ENCODE measurements at places on chromosomes 6 and 20. TPM values are rescaled to one million over a fixed set of nuclear protein-coding genes. Genes with fewer than 3 reads are reported as not detected.

Gene COL10A1
- not detected for total RNA-seq

Gene MDFI
- total RNA-seq: not detected

DNA sequence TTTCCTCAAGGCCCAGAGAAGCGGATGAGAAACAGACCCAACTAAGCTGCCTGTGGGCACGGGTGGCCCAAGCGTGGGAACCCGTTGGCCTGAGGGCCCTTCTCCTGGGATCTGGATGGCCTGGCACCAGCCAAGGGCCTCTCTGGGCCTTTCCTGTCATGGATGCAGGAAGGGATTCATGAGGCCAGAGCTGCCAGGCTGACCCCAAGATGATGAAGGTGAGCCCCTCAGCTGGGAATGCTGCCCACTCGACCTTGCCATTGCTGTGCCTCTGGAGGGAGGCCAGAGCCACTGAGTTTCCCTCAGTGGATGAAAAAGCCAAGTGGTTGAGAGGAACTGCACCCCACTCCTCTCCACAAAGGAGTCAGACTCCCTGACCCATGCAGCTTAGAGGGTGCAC is 171.2 kb downstream of the VEGFA start:
- peak; percentile 32 for DNase-seq

- peak; percentile 67 for DNase-seq
Measured at GRCh38 chr6:154995254-154996015, at the start of gene TIAM2. TIAM2 (plus strand) TSS chr6:154995315; CDS start chr6:155129224, 133,909 bp downstream.

DNA sequence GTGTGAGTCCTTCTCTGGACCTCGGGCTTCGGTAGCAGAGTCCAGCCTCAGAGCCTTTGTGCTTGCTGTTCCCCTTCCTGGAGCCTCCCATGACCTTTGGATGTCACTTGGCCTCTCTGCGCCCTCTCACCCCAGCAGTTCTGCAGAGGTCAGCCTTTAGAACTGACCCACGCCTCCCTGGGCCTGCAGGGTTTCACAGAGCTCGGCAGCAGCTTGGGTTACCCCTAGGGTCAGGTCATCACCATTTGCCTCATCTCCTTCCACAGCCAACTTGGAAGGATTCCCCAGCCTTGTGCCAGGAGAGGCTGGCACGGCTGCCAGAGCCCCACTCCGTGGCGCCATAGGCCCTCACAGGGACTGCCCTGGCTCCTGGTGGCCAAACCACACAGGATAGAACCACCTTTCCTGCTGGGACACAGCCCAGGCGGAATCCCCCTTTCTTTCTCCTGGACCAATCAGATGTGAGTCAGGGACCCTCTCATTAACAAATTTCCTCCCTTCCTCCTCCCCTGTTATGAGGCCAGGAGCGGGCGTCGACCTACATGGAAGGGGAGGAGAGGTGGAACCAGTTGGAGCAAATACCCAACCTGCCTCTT is 13.9 kb upstream of the SIRPA start:
- DNase-seq: no peak

DNA sequence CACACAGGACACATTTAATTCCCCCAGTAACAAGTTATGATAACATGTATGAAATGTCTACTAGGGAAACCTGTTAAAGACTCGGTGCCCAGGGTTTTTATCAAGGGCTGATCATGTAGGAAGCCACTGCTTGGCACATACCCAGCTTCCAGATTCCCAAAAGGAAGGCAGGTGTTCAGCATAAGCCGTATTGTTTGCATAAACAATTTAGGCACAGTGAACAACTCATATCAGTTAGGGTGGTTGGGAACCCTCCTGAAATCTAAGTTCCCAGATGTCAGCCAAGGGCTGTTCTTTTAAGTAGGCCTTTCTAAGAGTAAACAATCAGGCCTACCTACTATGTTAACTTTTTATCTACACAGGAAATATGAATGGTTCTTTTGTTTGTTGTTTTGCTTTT is 74.1 kb downstream of the ASXL1 start:
- DNase-seq: no peak

Gene KCNB1
- total RNA-seq: not detected

- DNase-seq: no peak
Measured at GRCh38 chr6:13434777-13435176, 52.6 kb downstream of the GFOD1 start.

DNA sequence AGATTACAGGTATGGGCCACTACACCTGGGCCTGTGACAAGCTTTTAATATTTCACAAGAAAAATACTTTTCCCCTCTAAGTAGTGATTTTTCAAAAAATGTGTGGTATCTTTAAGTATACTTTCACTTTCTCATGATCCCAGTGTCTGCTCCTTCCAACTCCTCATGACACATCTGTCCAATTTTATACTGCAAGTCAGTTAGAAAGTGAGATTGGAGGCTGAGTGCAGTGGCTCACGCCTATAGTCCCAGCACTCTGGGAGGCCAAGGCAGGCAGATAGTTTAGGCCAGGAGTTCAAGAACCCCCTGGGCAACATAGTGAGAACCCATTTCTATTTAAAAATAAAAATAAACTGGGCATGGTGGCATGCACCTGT is 20.2 kb downstream of the PIM1 start:
- DNase-seq: no peak
